ENCODE measurements at places on chromosomes 3 and 15.

GRCh38 chr3:120858521-120858920, 49.5 kb upstream of the STXBP5L start:
- DNase-seq = no peak

DNA sequence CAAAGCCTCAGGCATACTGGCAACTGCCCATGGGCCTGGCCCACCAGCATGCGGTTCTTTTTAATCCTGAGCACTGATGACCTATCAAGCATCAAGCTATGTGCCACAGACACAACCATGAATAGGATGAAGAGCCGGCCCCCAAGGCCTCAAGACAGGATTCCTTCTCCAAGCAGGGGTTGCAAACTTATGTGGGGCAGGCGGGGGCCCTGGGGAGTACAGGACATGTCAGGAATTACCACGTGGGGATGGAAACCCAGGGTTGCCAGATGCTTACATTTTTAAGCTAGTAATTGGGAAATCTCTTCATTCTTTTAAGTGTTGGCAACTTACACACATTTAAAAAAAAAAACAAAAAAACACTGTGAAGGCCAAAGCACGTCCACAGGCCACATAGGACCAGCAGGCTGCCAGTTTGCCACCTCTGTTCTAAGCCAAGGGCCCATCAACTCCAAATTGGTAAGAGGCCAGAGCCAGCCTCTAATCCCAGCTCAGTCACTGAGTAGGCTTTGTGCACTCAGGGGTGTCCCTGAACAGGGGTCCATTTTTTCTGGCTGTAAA, 32.8 kb downstream of the BDH1 start:
- no peak for DNase-seq

GRCh38 chr3:11637901-11638458, 5.7 kb downstream of the VGLL4 start:
- no peak for DNase-seq

DNA sequence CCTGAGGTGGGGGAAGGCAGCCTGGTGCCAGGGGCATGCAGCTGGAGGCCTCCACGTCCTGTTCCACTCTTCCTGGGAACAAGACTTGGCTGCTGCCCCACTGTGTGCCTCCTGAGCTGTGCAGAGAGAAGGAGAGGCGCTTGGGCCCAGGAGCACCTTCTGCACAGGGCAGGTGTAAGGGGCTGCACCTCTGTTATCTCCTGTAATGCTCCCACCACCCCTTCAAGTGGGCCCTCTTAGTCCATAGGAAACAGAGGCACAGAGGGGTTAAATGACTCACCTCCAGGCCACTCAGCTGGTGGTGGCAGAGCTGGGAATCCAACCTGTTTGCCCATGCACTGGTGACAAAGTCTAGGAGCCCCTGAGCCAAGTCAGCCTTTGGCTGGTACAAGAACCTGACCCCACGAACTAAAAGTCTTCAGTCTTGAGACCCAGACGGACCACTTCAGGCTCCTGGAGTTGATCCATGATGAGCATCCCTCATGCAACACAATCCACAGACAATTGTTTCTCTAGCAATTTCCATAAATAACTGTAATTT, 93.2 kb downstream of the IQSEC1 start:
- DNase-seq = no peak

GRCh38 chr3:8621141-8621540, 23.5 kb downstream of the SSUH2 start:
- no peak for DNase-seq

DNA sequence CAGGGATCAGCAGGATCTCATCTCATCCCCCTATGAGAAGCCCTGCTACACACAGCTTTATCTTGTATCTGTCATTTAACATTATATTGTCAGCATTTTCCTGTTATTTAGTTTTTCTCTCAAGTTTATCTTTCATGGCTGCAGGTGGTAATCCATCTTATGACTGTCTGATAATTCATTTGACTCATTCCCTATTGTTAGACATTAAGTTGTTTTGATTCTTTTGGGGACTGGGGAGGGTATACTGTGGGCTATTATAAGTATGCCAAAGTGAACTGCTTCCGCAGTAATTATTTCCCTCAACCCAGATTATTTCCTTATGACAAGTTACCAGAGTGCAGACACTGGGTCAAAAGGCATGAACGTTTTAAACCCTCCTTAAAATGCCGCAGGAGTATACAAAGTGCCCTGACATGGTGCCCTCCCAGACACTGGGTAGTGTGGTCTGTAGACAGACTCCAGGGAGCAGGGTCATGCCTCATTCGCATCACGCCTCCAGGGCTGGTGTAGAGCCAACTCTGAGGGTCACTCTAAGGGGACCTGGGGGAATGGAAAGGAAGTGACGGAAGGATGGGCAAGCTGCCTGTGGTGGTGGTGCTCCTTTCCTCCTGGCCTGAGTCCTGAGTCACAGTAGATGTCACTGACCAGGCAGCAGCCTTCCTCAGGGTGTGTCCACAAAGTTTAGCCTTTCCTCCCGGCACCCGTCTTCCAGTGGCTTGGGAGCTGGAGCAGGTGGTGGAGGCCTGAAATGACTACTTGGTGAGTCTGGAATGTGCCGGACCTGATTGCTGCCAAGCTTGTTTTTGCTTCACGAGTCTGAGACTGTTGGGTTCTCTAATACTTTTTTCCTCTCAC, 11.6 kb downstream of the GPR160 start:
- DNase-seq = no peak

GRCh38 chr3:74789111-74789510, 174.7 kb upstream of the CNTN3 start:
- no peak for DNase-seq

DNA sequence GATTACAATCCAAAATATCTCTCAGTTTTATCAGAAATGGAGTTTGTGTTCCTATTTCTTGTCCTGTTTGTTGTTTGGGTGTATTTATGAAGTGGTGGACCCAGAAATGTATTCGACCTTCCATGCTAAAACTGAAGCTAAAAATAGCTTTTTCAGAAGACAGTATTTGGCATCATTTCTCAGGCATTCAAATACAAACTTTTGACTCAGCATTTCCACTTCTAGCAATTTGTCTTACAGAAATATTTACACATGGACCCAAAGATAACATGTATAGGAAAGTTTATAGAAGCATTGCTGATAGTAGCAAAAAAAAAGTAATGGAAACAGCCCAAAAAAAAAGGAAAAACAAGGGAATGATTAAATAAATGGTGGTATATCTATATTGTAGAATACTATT, 156.3 kb downstream of the HCN4 start:
- no peak for DNase-seq

- DNase-seq = no peak
Measured at GRCh38 chr3:166531730-166532129, 694.5 kb upstream of the BCHE start.

GRCh38 chr3:192279664-192280063, 447.7 kb downstream of the FGF12 start:
- DNase-seq = no peak

DNA sequence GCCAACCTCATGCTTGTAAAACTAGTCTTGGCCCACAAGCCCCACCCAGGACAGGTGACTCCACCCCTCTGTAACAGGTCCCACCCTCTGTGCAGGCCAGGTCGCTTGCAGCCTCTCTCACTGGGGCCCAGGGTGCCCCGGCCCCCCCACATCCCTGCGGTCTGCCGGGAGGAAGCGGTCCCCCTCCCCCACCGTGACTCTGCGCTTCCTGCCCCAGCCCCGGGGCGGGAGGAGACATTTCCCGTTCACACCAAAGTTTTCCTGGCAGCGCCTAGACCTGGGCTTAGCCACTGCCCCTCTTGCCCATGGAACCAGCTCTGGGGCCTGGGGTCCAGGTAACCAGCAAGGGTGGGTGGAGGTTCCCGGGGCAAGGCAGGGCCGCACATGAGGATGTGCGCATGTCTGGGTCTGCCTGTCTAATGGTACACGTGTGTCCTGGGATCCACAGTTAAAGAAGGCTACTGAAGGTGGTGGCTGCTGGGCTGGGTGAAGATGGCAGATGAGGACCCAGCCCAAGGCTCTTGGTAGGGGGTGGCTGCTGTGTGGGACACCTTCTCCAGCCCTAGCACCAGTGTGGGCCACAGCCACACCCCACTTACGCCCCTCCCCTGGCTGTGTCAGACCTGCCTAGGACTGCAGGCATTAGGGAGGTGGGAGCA, 8.4 kb downstream of the NBEAL2 start:
- DNase-seq = peak; percentile 94

- DNase-seq = no peak
Measured at GRCh38 chr3:177633671-177634207, 436.5 kb upstream of the TBL1XR1 start.

DNA sequence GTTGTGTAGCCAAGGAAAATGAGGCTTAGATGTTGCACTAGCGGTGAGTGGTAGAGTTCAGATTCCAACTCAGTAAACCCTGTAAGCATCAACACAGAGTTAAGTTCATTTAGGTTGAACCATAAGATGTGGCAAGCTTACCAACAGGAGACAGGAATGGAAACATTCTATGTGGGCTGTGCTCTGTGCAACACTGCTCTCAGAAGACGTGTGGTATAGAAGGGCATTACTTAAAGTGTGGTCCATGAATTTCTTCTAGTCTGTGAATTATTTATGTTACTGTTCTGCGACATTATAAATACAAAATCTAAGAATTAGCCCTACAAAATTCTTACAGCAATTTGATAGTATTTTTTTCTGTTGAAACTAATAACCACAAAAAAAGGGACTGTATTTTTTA, 213.3 kb downstream of the GRM7 start:
- DNase-seq = no peak

GRCh38 chr3:51710631-51711351, 3.9 kb downstream of the GRM2 start:
- DNase-seq = no peak

DNA sequence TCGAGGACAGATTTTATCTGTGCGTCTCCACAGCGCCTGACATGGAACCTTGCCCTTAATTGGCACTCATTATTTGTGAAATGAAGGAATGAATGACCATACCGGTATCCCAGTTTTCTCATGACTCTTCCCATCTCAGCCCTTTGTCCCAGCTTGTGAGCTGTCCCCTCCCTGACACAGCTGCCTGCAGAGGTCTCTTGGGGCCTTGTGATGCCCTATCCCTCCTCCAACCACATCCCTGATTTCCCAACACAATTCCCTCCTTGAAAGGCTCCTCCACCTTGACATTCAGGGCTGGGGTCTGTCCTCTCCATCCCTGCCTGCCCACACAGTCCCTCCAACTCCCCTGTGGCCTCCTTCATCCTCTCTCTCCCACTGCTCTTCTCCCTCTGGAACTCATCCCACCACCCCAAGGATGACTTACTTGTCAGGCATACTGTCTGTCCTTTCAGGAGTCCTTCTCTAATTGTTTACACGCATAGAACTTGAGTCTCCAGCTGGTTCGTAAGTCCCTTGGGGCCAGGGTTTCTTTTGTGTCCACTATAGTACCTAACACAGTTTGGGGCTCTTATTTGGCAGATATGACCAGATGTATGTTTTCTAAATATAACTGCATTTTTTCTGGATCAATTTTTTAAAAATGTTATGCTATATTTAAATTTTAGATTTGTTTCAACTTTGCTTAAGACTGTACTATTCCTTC, 35.6 kb upstream of the FILIP1L start:
- no peak for DNase-seq

GRCh38 chr3:100352296-100353231, 18.0 kb downstream of the NIT2 start:
- DNase-seq = no peak

- DNase-seq = no peak
Measured at GRCh38 chr3:27253831-27254230, 115.4 kb downstream of the NEK10 start.

DNA sequence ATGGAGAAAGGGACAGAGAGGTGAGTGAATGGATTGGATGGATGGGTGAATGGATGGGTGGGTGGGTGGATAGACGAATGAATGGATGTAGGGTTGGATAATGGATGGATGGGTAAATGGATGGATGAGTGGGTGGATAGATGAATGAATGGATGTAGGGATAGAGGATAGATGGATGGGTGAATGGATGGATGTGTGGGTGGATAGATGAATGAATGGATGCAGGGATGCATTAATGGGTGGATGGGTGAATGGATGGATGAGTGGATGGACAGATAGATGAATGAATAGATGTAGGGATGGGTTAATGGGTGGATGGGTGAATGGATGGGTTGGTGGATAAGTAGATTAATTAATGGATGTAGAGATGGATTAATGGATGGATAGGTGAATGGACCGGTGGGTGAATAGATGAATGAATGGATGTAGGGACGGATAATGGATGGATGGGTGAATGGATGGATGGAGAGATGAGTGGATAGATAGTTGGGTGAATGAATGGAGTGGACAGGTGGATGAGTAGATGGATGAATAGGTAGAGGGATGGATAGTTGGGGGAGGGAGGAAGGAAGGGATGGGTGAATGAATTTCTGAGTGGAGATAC, 28.6 kb downstream of the CACNA2D3 start:
- no peak for DNase-seq

GRCh38 chr15:39624806-39625205, 43.9 kb downstream of the THBS1 start:
- DNase-seq = peak; percentile 89

DNA sequence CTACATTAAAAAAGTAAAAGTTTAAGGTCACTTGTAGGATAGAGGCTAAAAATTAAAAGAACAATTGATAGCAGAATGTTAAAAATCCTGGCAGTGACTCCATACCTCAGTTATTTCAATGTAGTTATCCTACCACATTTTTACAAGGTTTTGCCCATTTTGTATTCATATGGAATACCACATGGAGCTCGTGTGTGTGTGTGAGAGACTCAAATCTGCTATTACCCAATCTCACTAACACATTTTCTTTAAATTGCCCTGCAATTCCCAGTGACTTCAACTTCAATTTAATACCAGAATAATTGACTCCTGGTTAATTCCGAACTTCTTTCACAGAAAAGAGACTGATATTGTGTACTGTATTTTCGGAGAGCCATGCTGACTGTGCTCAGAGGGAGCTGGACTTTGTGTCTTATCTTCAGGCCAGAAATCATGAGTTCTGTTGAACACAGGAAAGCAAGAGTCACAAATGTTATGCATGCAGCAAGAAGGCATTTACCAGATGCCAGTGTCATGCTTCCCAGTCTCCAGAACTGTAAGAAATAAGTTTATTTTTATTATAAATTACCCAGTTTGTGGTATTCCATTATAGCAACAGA, 529.0 kb upstream of the NECTIN3 start:
- no peak for DNase-seq

- DNase-seq = no peak
Measured at GRCh38 chr3:186746008-186746407, 28.8 kb downstream of the KNG1 start.

DNA sequence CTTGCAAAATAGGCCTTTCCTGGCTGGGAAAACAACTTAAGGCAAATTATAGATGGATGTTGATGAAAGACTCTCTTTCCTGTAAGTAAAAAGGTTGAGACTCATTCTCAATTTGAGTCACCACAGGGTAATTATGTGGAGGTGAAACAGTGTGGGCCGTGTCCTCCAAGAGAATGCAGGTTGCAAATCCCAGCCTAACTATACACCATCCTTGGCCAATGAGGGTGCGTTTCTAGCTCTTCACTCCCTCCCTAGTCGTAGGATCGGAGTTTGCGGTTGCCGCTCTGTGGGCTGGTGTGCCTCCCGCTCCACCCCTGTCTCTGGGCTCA, 259.9 kb downstream of the PLCL2 start:
- no peak for DNase-seq
